CD4-positive, alpha-beta T cell treated with Interleukin-4 for 1 hour (primary cell): ENCODE measurements at places on chromosomes 2 and 18.

GRCh38 chr2:232325324-232326273 is 53.0 kb upstream of the ALPP start:
- DNase-seq: peak; percentile 51

- no peak for DNase-seq
These were observed 639.7 kb downstream of the NR4A2 start for GRCh38 chr2:155692856-155693255.

- no peak for DNase-seq
These were observed 45.3 kb downstream of the CHRNA1 start for GRCh38 chr2:174719016-174719415.

- DNase-seq: no peak
These were observed 143.6 kb upstream of the PXDN start for GRCh38 chr2:1887915-1888314.

DNA sequence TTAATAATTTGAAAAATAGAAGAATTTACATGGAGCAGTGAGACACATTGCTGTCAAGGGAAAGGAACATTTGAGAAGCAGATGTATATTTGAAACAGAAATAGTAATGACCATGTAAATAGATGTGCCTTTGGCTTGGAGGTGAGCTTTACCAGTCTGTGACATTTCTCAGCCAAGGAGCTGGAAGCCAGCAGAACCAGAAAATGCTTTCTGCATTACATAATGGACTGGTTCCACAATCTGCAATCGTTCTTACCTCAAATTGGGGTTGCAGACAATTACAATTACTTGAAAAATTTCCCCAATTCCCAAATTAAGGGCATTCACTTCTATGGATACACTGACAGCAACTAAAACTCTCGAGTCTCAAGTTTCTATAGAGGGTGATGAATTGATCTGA is 59.7 kb downstream of the HNMT start:
- no peak for DNase-seq

DNA sequence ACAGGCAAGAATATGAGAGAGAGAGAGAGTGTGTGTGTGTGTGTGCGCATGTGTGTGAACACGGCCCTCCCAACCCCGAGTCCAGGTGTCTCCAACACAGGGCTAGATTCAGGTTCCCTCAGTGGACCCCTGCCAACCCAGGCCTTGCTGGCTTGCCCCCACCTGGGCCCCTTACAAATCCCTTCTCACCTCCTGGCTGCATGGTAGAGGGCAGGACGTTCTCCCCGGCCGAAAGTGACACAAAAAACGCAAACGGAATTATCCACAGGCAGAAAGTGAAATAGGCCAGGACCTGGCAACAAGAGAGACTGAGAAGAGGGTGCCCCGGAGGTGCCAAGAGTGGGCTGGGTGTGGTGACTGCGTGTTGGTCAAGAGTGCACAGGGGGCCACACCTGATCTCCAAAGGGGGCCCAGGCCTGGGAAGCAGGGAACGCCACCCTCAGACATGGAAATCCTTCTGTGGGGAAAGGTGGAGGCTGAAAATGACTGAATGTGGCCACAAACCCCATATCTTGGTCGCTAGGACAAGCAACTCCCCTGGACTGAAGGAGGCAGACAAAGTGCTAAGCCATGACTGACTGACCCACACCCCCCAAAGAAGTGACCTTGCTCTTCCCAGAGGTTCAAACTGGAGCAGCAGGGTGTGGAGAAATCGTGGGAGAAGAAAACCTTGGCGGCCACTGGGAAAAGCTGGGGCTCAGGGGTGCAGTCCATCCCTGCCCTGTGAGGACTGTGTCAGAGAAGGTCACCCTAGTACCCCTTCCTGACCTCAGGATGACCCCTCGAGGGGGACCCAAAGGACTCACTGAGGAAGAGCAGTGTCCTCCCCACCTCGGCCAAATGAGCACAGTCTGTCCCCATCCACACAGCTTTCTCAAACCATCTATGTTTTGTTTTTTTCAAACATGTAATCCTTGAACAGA is 5.7 kb downstream of the TEX261 start:
- no peak for DNase-seq
